ENCODE measurements at places on chromosomes 7 and 10.
A peak's percentile ranks its signal among the peaks of the same experiment; 100 is the strongest.

GRCh38 chr7:157477550-157478212 lies 140.9 kb downstream of the DNAJB6 start:
- DNase-seq, result no peak

DNA sequence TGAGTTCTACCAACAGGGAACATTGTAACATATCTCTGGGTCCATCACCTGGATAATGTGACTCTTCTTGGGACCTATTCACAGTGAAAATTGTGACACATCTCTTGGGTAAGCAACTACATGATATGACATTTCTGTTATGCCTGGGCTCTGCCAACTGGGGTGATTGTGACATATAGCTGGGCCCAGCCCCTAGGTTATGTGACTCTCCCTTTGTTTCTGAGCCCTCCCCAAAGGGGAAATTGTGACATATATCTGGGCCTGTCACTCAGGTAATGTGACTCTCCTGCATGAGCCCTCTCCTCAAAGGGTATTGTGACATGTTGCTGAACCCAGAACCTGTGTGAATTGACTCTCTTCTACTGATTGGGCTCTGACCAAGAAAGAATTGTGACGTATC lies 22.4 kb upstream of the ZNF107 start:
- no peak for DNase-seq

- peak; percentile 65 for DNase-seq
Observed at GRCh38 chr10:659688-660141, 29.8 kb downstream of the DIP2C start.

DNA sequence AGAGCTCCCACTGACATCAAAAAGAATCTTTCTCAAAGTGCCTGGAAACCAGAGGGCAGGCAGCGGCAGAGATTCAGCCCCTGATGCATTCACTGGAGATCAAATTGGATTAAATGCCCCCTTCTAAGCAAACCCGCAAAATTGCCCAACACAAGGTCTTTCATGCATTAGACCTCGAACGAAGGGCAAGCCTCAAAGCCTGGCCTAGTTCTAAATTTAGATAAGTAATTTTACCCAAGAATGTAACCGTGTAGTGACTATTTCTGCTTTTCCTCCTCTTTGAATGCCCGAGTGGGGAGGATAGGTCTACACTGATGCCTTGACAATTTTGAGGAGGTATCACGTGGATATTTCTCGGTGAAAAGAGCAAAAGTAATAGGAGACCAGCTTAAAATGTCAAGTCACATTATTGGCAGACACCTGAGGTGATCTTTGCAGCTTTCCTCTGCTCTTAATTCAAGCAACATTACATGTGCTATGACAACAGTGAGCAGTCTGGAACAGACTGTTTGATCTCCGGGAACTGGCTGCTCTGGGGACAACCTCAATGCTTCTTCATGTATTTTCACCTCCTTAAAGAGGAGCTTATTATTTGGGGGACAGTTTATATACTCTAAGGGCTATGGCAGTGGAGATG lies 1263.5 kb upstream of the AUTS2 start:
- DNase-seq, result no peak

GRCh38 chr10:53233749-53234148 lies 461.2 kb upstream of the MBL2 start:
- DNase-seq, result no peak

DNA sequence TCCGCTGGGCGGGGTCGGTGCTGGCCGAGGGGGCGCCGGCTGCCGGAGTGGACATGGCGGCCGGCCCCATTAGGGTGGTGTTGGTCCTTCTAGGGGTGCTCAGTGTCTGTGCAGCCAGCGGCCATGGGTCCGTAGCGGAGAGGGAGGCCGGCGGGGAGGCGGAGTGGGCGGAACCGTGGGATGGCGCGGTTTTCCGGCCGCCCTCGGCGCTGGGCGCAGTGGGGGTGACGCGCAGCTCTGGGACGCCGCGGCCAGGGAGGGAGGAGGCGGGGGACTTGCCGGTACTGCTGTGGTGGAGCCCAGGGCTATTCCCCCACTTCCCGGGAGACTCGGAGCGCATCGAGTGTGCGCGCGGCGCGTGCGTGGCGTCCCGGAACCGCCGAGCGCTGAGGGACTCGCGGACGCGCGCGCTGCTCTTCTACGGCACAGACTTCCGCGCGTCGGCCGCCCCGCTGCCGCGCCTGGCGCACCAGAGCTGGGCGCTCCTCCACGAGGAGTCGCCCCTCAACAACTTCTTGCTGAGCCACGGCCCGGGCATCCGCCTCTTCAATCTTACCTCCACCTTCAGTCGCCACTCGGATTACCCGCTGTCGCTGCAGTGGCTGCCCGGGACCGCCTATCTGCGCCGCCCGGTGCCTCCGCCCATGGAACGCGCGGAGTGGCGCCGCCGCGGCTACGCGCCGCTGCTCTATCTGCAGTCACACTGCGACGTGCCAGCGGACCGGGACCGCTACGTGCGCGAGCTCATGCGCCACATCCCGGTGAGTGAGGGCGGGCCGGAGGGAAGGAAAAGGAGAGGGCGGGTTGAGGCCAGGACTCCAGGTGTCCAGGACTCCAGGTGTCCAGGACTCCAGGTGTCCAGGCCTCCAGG lies 9.3 kb upstream of the CHCHD1 start:
- peak; percentile 86 for DNase-seq

Measured in EL (cell line).